ENCODE measurements at places on chromosomes 12 and 14. TPM values are rescaled to one million over a fixed set of nuclear protein-coding genes. Genes with fewer than 3 reads are reported as not detected.

The TRHDE gene
- 18.2 TPM for total RNA-seq

The SYCP3 gene
- not detected for total RNA-seq

The BICDL1 gene
- not detected for total RNA-seq

The RNASE7 gene
- not detected for total RNA-seq

The AHNAK2 gene
- total RNA-seq = 52.6 TPM

The LRTM2 gene
- total RNA-seq = not detected

The ADGRD1 gene
- 0.03 TPM for total RNA-seq
